ENCODE measurements at places on chromosomes 7 and 10.

- peak; percentile 60 for DNase-seq
Observed at GRCh38 chr10:80509403-80510161, 28.1 kb upstream of the SH2D4B start.

DNA sequence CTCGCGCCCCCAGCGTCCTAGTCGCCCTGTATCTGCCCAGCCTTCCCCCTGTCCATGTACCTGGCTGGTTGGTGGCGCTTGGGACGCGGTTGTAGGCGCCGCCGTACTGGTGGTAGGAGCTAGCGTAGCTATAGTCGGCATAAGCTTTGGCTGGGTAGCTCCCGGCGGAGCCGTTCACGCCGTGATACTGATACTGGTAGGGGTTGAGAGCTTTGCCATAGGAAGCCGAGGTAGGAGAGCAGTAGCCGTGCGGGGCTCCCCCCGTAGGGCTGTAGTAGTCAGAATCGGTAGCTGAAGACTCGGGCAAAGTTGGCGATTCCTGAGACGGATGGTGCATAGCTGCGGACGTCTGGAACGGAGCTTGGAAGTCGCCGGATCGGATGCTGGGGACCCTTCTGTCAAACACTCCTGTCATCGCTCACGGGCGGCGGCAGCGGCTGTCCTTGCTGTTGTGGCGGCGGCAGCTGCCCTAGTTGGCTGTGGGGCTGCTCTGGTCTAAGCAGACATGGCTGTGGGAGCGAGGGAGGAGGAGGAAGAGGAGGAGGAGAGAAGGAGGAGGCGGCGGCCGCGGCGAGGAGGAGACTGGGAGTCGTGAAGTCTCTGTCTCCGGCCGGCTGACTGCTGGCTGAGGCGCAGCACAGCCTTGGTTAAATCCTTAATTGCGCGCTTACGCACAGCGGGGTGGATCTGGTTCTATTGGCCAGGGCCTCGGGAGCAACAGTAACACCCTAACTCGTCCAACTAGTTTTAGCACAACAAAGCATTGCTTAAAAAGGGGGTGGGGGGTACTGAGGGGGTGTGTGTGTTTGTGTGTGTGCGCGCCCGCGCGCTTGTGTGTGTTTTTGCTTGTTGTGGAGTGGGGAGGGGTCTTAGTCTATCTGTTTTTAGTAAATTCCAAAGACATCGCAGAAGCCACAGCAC lies at the start of gene DLX5:
Gene DLX5, minus strand, starts transcription at position 623 of the 921 bp plus-strand sequence. Its CDS starts 208 bp downstream, at position 415.
- DNase-seq, result peak; percentile 24

GRCh38 chr7:48938539-48939295 lies 14.4 kb downstream of the CDC14C start:
- peak; percentile 53 for DNase-seq

- DNase-seq, result peak; percentile 77
Observed at GRCh38 chr7:106775552-106775936, 89.5 kb upstream of the PIK3CG start.

- peak; percentile 54 for DNase-seq
Observed at GRCh38 chr10:5977471-5978229, at the start of gene IL15RA. IL15RA (minus strand) TSS chr10:5977543; CDS start chr10:5977492, 51 bp downstream.

GRCh38 chr10:118278649-118279048 lies 63.5 kb downstream of the FAM204A start:
- no peak for DNase-seq

DNA sequence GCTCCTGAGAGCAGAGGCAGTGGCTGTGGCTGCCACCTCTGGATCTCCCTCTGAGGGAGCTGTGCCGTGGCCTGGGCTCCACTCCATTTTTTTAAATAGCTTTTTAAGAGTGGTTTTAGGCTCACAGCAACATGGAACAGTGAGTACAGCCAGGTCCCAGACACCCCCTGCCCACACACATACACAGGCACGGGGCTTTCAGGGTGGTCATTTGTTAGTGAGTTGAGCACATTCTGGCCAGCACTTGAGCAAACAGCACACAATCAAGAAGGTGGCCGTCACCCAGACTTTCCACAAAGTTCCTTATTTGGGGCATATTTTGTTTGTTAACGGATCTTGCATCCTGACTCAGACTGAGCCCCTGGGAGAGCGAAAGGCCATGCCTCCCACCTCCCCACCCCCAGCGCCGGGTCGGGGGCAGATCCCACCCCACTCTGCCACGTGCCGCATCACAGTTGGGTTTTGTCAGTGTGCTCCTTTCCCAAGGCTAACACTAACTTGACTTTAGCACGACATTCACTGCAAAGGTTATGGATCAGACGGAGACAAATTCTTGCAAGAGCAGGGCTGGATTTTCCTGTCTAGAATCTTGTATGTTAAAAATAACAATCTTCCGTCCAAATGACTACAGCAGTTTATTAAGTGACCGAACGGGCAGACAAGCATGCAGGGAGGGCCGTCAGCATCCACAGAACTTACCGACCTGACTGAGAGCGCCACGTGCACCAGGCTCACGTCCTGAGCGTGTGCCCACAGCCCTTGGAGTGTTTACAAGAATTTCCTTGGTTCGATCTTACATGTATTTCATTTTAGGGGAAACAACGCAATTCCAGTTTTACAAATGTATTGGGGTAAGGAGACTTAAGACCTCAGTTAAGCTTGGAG lies 156.5 kb upstream of the NPS start:
- no peak for DNase-seq

GRCh38 chr10:97032624-97033023 lies 153.1 kb downstream of the SLIT1 start:
- no peak for DNase-seq

DNA sequence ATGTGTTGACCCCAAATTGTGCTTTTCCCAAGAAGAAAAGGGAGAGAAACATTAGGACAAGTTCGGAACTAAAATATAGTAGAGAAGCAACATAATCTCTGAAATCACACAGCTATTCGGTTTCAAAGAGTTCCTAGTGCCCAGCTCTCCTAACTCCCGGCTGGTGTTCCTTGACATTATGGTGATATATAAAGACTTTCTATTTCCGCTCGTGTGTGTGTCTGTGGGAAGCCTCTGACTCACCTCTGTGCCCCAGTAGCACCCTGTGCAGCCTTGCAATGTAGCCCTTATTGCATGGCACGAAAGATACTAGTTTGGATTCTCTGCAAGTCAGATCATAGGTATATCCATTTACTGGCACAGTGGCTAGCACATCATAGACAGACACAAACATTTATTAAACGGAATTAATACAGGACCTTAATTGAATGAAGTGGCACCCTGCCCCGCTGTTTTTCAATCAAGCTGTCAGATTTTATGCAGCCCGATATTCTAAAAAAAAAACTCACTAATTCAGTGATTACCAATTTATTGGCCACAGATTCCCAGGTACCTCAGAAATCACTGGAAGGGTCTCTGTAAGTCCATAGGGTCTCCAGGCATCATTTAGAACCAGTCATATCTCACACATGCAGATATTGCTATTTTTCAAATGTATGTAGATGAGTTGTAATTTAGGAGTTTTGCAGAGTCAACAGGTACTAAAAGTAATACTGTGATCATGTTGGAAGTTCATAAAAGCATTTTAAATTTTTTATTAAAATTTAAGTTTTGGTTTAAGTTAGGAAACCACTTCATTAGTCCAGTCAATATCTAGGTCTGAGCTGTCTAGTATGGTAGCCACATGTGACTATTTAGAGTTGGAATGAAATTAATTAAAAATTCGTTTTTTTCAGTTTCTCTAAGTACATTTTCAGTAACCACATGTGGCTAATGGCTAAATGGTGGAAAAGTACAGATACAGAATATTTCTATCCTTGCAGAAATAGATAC lies 43.3 kb downstream of the SFTPD start:
- DNase-seq, result peak; percentile 20

GRCh38 chr7:42167631-42168236 lies 69.3 kb downstream of the GLI3 start:
- DNase-seq, result peak; percentile 38

GRCh38 chr7:27146491-27147198 lies 929 bp downstream of the HOXA6 start:
- no peak for DNase-seq

DNA sequence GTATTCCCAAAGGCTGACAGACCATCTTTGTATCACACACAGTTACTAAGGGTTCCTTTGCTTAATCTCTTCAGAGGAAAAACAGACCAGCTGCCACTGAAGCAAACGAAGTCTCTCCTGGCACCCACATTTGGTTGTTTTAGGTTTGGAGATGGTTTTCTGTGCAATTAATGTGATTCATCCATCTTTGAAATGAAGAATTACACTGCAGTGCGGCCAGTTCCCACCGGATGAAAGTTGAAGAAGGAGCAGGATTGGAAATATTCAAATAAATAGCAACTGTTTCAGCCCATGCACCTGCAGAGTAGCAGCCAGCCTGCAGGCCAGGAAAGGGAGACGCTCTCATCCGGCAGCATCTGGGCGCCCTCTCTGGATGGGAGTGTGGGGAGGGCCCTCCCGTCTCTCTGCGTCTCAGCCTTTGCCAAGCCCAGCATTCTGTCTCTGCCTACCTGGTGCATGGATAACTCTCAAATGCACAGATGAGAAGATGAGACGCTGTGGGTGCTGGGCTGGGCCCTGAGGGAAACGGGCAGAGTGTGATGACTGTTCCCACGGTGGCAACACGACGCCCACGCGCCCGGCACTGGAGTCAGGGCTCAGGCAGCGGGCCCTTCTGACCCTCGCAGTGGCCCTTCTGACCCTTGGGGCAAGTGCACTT lies 214.0 kb downstream of the PTPRN2 start:
- no peak for DNase-seq

DNA sequence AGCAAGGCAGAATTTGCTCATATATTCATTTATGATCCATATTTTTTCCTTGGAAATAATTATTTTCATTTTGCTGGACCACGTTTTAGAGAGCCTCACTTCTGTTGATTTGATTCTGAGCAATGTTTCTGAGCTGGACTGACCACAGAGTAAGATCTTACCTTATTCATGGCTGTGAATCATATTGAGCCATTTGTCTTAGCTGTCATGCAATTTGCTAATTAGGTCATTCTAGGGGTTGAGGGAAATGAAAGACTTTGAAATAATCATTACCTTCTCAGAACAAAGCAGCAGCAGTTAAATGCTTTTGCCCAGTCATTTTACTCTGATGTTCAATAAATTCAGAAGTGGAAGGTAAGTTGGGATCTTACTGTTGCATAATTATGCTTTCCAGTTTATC lies 251.4 kb downstream of the SDK1 start:
- DNase-seq, result no peak
